Common myeloid progenitor, CD34-positive (primary cell): ENCODE measurements at places on chromosomes 7 and 10.
A peak's percentile ranks its signal among the peaks of the same experiment; 100 is the strongest.

DNA sequence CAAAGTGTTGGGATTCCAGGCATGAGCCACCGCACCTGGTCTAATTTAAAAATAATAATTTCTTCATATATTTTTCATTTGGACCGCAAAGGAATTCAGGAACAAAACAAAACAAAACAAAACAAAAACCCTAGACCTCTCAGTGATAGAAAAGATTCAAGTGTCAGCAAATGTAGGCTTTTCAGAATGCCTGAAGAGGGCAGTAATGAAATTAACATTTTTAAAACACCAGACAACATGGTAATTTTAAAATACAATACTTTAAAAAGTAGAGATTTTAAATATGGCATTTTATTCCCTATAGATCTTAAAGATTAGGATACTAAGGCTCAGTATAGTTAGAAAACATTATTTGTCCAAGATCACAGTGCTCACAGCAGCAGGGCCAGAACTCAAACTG, 36.6 kb downstream of the DNMBP start:
- peak; percentile 13 for DNase-seq

DNA sequence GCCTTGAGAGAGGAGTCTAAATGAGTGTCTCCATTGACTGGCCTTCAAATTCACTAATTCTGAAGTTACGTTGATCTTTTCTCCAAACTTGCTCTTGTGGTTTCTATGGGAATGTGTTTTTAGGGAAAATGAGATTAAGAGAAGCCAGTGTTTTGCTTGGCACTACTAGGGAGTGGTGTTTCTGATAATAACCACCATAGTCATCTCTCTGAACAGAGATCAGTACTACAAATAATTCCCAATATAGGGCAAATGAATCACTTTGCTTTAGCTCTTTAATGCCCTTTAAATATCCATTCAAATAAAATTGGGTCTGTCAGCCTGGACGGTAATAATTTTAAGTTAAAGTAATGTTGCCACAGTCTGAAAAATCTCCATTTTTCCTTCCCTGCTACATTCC, 90.8 kb downstream of the NRF1 start:
- no peak for DNase-seq

DNA sequence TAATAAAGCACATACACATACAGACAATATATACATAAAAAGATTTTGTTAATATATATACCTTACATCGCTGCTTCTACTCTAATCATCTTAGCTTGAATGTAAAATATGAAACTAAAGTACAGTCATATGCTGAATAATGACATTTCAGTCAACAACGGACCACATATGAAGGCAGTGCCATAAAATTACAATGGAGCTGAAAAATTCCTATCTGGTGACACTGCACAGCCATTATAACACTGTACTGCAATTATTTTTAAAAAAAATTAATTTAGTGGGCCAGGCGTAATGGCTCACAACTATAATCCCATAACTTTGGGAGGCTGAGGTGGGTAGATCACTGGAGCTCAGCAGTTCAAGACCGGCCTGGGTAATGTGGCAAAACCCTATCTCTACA, 122.3 kb downstream of the JMJD1C start:
- no peak for DNase-seq

DNA sequence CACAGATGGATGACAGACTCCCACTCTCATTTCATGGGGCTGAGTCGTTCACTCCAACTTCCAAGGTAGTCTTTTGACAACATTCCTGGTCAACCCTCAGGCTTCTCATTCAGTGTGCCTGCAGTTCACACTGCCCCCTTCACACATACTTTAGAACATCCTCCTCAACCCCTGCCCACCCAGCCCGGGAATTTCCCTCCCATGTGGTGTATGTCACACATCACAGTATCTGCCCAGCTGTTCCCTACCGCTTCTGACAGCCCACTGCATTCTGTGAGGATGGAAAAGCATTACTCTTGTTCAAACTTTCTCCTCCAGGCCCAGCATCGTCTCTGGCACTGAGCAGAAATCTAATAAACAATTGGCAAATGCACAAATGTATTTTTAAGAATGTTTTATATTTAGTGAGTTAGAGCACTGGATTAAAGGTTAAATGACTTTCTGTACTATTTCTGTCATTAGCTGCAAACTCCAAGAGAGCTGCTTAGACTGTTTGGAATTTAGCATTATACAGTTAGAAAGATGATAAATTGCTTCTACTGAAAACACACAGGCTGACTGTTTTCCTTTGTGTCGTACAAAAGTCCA, 110.4 kb downstream of the SFMBT2 start:
- DNase-seq = no peak

DNA sequence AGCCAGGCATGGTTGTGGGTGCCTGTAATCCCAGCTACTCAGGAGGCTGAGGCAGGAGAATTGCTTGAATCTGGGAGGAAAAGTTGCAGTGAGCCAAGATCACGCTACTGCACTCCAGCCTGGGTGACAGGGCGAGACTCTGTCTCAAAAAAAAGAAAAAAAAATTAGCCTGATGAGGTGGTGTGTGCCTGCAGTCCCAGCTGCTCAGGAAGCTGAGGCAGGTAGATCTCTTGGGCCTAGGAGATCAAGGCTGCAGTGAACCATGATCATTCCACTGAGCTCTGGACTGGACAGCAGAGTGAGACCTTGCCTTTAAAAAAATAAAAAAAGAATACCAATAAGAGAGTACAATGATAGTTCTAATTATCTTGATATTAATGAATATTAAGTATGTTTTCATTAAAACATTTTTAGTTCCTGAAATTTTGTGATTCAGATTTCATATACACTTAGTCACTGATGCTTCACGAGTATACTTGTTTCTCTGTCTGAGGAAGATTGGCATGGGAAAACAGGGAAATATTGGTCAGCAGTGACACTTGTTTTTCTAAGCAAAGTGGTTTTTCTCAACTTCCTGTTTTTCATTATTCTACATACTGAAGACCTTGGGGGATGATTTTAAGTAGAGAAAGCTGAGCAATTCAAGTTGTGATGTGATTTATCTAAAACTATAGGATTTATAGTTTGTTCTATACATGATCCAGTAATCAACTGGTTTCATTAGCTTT, 76.8 kb downstream of the ADK start:
- DNase-seq = peak; percentile 64

DNA sequence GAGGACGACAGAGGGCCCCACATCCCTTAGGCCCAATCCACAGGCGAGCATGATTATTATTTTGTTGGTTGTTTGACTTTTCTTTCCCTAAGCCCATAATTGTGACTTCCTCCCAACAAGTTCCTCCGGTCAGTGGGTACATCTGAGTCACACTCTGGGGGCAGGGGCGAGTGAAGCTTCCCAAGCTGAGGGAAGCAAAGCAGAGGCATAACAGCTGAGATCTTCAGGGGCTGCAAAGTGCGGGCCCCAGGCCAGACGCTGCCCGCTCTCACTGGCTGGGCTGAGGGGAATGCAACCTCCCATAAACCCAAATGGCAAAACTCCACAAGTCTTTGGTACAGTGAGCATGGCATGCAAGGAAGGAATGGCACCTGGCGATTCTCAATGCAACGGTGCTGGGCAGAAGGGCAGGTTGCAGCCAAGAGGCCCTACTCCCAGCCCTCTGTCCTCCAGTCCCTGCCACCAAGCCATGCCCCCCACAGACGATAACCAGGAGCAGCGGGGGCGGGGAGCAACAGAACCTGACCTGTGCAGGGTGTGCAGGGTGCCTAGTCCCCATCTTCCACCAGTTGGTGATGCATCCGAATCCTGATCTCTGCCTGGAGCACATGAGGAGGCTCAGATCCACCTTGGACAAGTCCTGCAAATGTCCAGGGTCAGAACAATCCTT, 25.3 kb downstream of the TNS3 start:
- no peak for DNase-seq
